Stimulated activated CD8-positive, alpha-beta memory T cell treated with anti-CD3 and anti-CD28 coated beads, Interleukin-15, amount 100 ng/mL, for 24 hours (primary cell): ENCODE measurements at places on chromosomes 4 and X.

- DNase-seq = no peak
Observed at GRCh38 chr4:22203711-22204011, 255.1 kb upstream of the KCNIP4 start.

GRCh38 chrX:133661962-133662839 lies 246.9 kb upstream of the GPC4 start:
- DNase-seq = no peak

GRCh38 chrX:16603822-16604221 lies 46.1 kb upstream of the S100G start:
- DNase-seq = no peak

- DNase-seq = no peak
Observed at GRCh38 chr4:141807103-141807891, 170.9 kb downstream of the IL15 start.

DNA sequence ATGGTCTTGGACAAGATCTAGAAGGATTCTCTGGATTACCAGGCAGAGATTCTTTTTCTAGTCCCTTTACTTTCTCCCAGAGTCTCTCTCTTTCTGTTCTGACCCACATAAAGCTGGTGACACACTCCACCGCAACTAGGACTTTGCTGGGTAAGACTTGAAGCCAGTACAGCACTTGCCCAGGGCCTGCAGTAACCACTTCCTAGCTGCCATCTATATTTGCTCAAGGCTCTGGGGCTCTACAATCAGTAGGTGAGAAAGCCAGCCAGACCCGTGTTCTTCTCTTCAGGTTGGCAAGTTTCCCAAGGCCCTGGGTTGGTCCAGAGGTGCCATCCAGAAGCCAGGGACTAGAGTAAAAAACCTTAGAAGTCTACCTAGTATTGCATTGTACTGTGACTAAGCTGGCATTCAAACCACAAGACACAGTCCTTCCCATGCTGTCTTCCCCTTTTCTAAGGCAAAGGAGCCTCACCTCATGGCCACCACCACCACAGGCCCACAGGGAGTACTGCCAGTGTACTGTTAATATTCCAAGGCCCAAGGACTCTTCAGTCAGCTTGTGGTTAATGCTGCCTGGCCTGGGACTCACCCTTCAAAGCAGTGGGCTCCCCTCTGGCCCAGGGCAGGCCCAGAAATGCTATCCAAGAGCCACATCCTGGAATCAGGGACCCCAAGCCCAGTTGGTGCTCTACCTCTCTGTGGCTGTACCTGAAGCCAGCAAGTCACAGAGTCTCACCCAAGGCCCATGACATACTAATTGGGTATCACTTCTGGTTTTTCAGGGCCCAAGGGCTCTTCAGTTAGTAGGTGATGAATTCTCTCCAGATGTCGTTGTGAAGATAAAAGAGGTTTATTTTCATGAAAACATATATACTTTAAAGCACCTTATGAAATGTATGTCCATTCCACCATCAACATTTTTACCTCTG lies 54.7 kb downstream of the CD38 start:
- no peak for DNase-seq

GRCh38 chr4:86939729-86940575 lies 5.1 kb downstream of the AFF1 start:
- no peak for DNase-seq

- no peak for DNase-seq
Observed at GRCh38 chrX:153900831-153901752, 3.4 kb upstream of the AVPR2 start.

GRCh38 chrX:102849396-102849795 lies 87.7 kb upstream of the RAB40AL start:
- no peak for DNase-seq

DNA sequence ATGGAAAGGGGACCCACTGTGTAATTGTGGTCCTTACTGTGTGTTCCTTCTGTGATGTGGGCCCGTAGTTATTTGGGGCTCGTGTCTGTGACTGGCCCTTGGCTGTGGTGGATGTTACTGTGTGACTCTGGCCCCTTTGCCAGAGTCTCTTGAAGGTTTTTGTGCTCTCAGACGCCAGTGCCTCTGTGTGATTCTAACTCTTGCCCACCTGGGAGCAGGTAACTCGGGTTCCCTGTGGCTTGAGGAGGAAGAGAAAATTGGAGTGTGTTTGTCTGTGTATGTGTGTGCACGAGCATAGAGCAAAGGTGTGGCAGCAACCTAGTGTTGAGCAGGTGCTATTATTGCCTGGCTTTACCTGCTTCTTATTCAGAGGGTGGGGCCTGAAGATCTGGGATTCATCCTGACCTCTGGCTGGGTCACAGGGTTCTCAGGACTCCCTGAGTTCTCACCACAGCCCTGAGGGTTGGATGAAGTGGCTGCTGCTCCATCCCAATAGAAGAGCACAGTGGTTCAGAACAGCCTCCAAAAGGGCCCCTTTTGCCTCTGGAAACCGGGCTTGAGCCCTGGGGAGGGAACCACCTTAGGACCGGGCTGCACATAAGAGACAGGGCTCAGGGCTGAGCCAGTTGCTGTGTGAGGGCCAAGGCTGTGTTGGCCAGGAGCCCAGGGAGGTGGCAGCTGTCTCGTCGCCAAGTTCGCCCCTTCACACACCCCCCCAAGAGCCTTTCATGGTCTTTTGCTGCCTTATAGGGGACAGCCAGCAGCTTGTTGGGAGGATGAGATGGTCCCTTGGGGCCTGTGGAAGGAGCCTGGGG lies 1.3 kb downstream of the RBM10 start:
- no peak for DNase-seq

DNA sequence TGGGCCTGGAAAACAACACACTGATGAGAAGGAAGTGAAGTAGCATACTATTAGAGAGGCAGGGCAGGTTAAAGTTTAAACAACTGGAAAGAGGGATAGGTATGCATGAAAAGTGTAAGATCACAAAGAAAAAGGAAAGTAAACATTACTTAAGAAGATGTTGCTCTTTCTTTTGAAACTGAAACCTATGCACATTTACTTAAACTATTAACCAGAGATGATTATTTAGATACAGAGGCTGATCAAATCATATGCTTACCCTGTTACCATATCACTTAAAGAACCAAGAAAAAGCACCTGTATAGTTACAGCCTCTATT lies 37.8 kb downstream of the NAP1L5 start:
- DNase-seq = no peak

DNA sequence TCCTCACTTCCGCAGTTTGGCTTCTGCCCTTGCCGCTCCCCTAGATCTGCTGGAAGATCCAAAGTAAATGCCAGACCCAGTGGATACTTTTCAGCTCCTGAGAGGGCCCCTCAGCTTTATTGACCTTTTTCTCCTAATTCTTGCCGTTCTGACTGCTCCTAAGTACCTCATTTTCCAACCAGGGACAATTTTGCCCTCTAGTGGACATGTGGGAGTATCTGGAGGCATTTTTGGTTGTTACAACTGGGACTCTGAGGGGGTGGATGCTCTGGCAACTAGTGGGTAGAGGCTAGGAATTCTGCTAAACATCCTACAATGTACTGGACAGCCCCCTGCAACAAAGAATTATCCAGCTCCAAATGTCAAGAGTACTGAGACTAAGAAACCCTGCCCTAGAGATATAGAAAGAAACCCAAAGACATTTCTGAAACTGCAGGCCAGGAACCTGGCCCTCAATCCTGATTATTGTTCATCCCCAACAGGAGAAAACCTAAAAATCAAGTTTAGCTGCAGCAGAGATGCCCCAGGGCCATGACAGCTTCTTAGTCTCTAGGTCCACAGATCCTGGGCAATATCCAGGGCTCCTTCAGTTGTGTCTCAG lies 3.4 kb downstream of the TEX13B start:
- no peak for DNase-seq
